ENCODE measurements at places on chromosomes 2 and 18.

DNA sequence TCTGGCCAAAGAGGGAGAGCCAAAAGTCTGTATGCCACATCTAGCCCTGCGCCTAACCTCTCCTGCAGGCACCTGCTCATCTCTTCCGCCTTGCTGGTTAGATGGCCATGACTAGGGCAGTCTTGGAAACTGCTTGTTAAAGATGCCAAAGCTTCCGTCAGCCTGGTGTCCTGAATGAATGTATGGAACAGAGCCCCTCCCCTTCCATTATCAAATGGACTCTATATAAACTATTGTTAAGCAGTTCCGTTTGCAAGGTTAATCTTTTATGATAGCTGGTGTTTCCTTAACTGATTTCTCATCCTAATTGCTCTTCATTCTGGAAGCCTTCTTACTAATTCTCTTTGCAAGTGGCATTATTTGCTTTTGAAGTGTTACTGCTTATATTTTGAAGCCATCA, 87.1 kb downstream of the ATP9B start:
- DNase-seq = no peak

DNA sequence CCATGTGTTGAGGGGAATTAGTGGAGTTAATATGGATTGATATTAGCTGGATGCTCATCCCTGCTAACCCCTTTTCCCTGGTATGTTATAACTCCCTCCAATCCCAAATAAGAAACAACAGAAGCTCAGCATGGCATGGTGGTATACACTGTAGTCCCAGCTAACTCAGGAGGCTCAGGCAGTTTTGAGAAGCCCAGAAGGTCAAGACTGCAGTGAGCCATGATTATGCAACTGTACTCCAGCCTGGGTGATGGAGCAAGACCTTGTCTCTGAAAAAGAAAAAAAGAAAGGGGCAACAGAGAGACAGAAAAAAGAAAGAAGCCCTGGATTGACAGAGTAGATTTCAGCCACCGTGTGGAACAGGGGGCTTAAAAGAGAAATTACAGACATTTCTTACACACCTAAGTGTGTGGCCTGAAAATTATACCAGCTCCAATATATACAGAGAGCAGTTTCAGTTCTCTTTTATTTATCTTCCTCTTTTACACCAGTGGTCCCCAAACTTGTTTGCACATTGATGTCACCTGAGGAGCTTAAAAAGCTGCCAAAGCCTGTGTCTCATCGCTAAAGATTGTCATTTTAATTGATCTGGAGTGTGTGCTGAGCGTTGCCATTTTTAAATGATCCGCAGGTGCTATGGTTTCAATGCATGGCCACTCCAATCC, 203.6 kb downstream of the UBE2E3 start:
- no peak for DNase-seq

DNA sequence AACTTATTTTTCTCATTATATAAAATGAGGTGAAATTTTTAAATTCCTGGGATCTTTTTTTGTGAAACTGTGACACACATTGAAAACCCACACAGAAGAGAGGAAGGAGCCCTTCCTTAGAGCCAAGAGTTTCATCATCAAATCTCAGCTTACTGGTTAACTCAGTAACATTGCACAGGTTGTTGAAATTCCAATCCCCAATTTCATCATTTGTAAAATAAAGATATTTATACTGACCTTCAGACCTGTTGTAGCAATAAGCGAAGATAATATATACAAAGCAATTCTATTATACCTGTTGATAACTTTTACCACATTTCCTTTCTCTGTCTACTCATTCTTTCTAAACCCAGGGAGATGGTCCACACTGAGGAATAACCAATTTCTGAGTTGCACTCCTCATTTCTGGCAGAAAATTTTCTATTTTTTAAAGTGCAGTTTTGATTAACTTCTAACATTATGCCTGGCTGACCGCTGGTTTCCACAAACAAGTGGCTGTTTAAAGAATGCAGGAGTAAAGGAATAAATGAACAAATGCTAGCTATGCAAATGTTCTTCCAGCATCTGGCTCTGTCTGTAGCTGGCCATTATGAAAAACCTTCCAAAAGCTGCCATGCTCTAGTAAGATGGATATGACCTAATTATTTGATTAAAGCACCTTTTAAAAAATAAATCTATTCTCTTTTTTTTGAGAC, 105.7 kb upstream of the LINC00305 start:
- DNase-seq = no peak

GRCh38 chr2:219059725-219060682, 717 bp downstream of the IHH start:
- DNase-seq = no peak

- DNase-seq = peak; percentile 60
These were observed 1.1 kb upstream of the HIBCH start for GRCh38 chr2:190320696-190321095.

DNA sequence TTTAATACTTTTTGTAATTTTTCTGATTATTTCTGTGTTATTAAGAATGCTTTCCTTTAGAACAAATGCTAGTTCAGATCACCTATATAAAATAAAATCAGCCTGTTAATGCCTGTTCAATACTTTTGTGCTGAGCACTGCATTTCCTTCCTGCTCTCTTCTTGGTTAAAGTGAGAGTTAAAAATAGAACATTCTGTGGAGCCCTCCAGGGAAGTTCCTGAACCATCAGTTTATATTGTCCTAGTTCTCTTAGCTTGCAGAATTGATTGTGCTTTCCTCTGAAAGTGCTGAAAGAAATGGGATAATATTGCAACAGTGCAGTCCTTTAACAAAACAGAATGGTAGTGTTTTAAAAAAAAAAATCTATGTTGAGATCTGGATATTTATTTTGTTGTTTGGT, 74.6 kb upstream of the UBXN4 start:
- DNase-seq = no peak

DNA sequence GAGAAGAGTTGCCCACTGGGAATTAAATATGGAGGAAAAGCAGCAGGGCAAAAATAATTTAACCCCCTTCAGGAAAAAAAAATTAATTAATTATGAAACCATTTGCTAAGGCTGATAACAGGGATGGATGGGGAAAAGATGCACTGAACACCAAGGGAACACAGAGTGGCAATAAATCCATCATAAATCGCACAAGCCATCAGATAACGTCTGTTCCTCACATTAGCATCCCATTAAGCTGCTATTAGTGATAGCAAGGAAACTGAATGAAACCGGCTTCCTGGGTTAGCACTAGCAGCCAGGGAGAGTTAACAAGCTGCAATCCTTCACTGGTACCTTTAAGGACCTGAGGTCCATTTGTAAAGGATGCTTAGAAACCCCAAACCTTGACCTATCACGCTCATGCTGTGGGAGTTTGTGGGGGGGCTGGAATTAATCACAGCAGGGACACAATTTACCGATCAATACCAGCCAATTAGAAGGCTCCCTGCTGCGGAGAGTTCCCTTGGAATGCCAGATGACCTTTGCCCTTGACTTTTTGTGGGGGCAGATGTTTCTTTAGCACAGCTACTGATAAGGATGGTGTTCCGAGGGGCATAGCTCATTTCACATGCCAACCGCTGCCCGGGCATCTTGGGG, 175.5 kb upstream of the KLF7 start:
- DNase-seq = no peak

GRCh38 chr2:167787562-167787961, 459.8 kb downstream of the STK39 start:
- DNase-seq = no peak

- no peak for DNase-seq
These were observed 127.2 kb upstream of the EML6 start for GRCh38 chr2:54595999-54596902.

DNA sequence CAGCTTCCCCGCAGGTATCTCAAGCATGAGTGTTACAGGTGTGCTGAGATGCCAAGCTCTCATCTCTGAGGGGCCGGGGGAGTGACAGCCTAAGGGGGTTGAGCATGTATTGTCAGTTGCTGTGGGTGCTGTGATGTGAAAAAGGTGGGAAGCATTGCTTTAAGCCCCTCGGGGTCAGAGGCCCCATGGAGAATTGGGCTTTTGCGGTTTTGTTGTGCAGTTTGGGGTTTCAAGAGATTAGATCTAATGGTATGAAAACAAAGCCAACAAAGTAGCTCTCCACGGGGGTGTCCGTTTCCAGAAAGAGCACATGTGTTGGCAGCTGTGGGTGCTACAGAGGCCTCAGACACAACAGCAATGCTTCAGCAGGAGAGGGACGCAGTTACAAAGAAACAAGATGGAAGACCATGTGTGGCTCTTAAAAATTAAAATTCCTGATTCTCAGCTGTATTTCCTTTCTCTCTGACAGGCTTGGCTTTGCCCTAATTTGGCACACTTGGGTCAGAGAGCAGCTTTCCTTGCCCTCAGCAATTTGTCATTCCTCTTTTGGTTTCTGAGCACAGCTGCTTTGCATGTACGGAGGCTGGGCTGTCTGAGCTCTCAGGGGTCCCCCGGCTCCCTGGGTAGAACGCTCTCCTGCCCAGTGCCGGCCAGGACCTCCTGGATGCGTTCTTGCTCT, 69.9 kb downstream of the TMEM247 start:
- DNase-seq = no peak

DNA sequence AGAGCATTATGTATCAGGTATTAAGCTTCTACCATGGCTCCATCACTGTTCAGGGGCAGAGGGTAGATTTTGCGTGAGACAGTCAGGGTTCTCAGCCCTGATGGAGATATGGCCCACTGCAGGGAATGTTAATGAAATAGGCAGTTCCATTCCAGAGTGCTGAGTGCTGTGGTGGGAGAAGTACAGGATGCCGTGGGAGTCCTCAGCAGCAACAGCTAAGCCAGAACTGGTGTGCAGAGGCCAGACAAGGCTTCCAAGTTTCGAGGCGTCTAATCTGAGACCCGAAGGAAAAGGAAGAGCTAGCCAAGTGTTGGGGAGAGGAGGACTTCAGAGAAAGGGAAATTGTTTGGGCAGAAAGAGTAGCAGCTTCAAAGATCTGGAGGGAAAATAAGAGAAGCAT, 30.2 kb upstream of the MAPRE2 start:
- no peak for DNase-seq

- no peak for DNase-seq
These were observed 316.2 kb upstream of the REV1 start for GRCh38 chr2:99805930-99806476.

- DNase-seq = no peak
These were observed 22.1 kb downstream of the TGFA start for GRCh38 chr2:70531419-70532086.

GRCh38 chr2:98212092-98213000, 125.4 kb downstream of the VWA3B start:
- no peak for DNase-seq

- no peak for DNase-seq
These were observed 45.0 kb upstream of the ALPP start for GRCh38 chr2:232333361-232334135.

DNA sequence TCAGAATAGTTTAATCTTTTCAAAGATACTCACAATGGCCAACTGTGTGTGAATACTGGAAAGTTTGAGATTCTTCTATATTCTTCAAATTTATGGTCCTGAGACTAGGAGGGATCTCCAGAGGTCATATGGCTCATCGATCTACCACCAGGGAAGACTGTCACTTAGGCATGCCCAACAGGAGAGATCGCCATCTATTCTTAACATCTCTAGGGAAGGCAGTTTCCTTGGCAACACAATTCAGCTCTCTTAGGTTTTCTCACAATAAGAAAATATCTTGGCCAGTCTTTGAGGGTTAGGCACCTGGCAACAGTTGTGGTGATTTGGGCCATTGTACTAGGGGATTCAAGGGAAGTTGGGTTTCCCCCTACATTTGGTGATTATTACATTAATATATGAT, 107.2 kb downstream of the GALNT3 start:
- DNase-seq = no peak

DNA sequence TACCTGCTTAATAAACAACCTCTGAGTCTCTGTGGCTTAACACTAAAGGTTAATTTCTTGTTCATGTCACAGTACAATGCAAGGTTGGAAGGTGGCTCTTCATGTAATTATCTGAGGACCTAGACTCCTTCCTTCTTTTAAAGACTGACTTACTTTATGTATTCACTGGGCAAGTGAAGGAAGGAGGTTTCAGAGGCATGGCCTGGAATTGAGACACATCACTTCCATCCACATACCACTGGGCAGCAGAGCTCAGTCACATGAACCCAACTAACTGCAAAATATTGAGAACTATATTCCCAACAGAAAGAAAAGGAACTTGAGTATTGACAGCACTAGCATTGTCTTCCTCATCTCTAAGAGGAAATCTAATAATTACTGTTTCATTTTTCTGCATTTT, 57.5 kb upstream of the FN1 start:
- DNase-seq = no peak

GRCh38 chr18:79790996-79791972, 6.5 kb upstream of the KCNG2 start:
- no peak for DNase-seq

GRCh38 chr18:31929273-31929672, 13.7 kb downstream of the TRAPPC8 start:
- DNase-seq = no peak

DNA sequence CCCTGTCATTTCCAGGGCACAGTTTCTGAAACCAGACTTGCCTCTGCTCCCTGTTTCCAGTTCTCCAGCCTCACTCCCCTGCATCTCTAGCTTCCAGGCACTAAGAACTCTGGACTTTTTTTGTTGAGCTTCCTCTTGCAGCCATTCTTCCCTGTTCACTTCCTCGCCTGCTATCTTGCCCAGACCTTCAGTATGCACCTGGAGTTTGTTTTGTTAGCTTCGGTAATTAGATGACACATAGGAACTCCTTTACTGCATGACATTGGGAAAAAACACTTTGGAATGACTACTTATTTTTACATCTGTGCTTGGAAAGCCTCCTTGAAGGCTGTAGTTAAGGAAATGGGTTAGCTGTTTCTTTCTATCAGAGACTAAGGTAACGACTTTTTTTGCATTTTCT, 35.2 kb downstream of the OTOF start:
- no peak for DNase-seq

- no peak for DNase-seq
These were observed 733.5 kb downstream of the SOCS6 start for GRCh38 chr18:71022389-71022788.

- DNase-seq = no peak
These were observed 57.2 kb upstream of the LYPD6B start for GRCh38 chr2:148981324-148981723.

- no peak for DNase-seq
These were observed 50.7 kb downstream of the RNF152 start for GRCh38 chr18:61842146-61842545.

GRCh38 chr2:151060287-151060686, 201.4 kb downstream of the RBM43 start:
- no peak for DNase-seq

DNA sequence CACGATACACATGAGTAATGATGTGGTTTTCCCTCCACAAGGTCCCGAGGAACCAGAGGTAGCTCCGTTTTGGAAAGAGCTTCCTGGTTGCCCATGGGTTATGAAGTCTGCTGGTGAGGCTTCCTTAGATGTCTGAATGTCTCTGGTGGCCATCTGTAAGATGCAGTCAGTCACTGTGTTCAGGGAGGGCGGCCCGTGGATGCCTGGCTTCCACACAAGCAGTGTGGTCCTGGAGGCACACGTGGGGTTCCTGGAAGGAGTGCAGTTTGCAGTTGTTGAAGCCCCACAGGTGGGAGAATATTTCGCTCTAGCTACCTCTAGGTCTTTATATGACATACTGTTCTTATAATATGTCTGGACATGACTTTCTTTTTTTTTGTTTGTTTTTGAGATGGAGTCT, 209.0 kb downstream of the FAM210A start:
- no peak for DNase-seq

GRCh38 chr2:240600451-240600961, 14.0 kb downstream of the CAPN10 start:
- DNase-seq = no peak
